ENCODE measurements at places on chromosomes 1 and 21.
A peak's percentile ranks its signal among the peaks of the same experiment; 100 is the strongest.

GRCh38 chr1:47230692-47231300 lies 1.2 kb downstream of the TAL1 start:
- no peak for DNase-seq

GRCh38 chr1:1536019-1536937 lies 4.1 kb downstream of the TMEM240 start:
- DNase-seq: no peak

- DNase-seq: no peak
Measured at GRCh38 chr21:17554679-17555465, 42.0 kb downstream of the CXADR start.

DNA sequence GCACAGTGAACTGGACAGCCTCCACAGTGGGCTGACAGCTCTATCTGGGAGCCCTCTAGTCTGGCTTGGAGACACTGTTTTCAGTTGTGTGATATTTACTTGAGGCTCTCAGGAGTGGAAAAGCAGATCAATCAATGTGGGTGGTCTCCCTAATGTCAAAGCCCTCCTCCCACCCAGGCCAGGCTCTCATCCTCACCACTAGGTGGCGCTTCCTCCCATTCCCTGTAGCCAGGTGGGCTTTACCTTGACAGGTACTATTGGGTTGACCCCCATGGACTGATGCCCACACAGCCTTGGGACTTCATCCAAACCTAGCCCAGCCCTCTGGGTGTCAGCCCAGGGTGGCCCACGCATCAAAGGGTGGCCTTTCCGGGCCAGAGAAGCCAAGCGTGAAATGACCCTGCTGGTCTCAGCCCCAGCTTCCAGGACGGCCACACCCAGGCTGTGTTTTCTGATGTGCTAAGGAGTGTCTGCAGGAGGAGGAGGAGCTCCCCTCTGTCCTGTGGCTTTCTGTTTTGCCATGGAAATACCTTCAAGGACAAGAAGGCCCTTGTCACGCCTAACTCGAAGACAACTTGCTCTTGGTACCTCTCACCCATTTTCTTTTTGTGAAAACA lies 54.0 kb downstream of the CLIC6 start:
- DNase-seq: peak; percentile 34

- DNase-seq: peak; percentile 46
Measured at GRCh38 chr1:41641475-41641814, 157.0 kb upstream of the EDN2 start.

- DNase-seq: no peak
Measured at GRCh38 chr1:78871249-78871648, 135.3 kb downstream of the ADGRL4 start.

DNA sequence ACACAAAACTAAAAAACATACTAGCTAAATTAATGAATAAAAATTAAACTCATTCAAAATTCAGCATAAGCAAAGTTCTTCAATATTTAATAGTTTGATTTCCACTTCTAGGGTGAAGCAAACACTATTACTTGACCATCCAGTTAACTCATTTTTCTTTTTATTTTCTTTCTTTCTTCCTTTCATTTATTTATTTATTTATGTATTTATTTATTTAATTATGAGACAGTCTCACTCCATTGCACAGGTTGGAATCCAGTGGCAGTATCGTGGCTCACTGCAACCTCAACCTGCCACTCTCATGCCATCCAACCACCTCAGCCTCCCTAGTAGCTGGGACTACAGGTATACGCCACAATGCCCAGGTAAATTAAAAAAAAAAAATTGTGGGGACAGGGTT lies 2069.5 kb downstream of the NCAM2 start:
- DNase-seq: no peak

DNA sequence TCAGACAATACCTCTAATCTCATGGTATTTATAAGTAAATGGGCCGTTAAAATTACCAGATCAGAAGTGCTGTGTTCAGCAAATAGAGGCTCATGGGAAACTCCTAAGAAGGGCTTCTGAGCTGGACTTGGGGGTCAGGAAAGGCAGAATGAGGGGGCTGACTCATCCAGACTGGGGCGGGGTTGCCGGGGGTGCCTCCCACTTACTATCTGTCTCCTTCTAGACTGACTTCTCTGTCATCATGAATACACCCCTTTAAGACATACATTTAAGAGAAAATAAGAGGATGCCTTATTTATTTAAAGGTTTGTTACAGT lies 96.0 kb upstream of the ERRFI1 start:
- DNase-seq: no peak

GRCh38 chr1:27341525-27342252 lies at the start of gene SYTL1:
Gene SYTL1 (plus strand): TSS chr1:27342022. CDS start chr1:27345335, 3,313 bp downstream.
- peak; percentile 85 for DNase-seq

GRCh38 chr1:2101531-2101930 lies 51.3 kb downstream of the PRKCZ start:
- DNase-seq: no peak

DNA sequence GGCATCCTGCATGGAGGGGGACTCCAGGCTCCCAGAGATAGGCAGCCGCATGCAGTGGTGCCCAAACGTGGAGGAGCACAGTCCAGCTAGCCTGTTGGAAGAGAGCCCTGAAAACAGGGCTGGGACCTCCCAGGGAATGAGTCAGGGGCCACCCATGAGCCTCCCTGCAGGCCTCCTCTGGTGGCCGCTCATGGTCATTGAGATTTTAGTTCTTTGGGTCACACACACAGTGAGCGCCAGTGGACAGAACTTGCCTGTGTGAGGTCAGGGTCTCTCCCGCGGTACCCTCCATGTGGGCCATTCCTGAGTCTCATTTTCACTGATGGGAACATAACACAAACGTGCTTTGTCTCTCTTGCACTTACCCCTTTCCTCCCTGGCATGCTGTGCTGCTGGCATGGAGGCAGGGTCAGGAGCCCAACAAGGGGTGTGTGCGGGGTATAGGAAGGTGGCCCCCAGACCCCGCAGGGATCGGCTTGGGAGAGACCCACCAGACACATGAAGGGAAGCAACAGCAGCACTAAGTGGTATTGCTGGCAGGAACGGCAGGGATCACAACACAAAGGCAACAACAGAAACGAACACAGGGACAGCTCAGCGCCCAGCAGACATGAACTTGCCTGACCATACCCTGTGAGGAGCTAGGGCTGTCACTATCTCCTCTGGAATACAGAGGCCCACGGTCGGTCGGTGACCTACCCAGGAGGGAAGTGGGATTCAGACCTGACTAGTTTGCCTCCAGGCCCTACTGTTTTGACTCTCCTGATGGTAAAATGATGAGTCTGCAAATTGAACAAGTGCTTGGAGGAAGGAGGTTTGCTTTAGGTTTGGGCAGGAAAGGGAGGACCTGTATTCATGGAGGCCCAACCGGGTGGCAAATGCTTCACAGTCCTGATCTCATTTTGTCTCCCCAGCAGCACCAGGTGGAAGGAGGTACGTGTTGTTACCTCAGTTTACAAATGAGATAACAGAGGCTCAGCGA lies 31.8 kb downstream of the ABCG1 start:
- DNase-seq: no peak

GRCh38 chr21:43189936-43190335 lies 21.1 kb downstream of the CRYAA start:
- DNase-seq: no peak

DNA sequence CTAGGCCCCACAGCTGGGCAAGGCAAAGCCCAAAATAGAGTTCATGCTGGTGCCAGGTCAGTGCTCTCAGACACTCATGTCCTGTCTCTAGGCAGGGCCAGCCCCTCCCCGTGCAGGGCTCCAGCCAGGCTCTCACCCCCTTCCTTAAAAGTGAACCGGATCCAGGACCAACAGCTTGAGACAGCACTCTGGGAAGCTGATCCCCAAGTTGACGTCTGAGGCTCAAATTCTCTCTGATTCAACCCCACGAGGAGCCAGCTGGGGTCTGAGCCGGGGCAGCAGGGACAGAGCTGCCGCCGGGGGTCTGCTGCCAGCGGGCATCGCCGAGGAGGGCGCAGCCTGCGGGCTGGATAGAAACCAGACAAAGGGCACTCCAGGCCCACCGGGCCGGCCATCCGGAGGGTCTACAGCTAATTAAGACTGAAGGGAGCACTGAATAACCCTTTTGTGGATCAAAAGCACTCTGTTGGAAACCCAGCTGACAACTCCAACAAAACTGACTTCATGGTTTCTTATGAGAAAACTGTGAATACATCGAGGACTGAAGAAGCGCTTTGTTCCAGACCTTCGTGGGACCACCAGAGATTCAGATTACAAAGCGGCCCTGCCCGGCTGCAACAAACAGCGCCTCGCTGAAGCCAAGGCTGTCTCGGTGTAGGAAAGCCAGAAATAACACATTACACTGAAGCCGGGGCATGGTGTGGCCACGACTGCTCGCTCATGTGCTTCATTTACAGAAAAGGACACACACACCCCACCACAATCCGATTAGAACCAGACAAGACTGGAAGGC lies 95.8 kb downstream of the PSMG1 start:
- DNase-seq: no peak

DNA sequence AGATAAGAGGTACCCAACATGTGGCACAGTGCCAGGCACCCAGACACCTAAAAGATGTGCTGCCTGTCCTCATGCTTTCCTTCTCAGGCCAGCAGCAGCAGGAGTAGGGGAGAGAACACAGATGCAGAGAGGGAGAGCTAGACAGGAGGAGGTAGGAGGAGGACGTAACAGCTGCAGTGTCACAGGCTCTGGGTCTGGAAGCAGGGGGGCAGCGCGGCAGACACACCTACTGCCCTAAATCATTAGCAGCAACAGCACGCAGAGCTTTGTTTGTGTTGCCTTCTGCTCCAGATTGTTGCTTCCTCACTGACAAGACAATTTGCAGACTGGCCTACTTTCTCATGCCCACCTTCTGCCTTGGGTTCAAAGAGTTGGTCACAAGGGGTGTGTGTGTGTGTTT lies 196.7 kb upstream of the DAB1 start:
- DNase-seq: no peak

GRCh38 chr1:30650968-30651320 lies 72.4 kb downstream of the MATN1 start:
- no peak for DNase-seq

DNA sequence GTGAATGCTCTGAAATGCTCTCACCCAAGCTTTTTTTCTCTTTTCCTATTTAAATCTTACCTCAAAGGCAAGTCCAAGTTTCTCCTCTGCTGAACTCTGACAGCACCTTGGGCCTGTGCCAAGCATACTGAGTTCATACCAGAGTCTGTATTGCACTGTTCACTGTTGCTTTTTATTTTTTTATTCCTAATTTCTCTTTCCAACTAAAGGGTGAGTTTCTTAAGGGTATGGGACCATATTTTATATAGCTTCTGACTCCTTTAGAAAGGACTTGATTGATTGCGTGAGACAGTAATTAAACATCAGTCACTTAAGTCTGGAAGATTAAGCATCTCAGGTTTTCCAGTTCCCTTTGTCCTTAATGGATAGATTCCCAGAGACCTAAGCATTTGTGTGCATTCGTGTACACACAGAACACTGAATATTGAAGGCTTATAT lies 69.9 kb downstream of the CACHD1 start:
- no peak for DNase-seq

- no peak for DNase-seq
Measured at GRCh38 chr1:197342044-197342565, 74.1 kb downstream of the CRB1 start.

- DNase-seq: no peak
Measured at GRCh38 chr1:204093421-204093717, 20.5 kb downstream of the SOX13 start.

DNA sequence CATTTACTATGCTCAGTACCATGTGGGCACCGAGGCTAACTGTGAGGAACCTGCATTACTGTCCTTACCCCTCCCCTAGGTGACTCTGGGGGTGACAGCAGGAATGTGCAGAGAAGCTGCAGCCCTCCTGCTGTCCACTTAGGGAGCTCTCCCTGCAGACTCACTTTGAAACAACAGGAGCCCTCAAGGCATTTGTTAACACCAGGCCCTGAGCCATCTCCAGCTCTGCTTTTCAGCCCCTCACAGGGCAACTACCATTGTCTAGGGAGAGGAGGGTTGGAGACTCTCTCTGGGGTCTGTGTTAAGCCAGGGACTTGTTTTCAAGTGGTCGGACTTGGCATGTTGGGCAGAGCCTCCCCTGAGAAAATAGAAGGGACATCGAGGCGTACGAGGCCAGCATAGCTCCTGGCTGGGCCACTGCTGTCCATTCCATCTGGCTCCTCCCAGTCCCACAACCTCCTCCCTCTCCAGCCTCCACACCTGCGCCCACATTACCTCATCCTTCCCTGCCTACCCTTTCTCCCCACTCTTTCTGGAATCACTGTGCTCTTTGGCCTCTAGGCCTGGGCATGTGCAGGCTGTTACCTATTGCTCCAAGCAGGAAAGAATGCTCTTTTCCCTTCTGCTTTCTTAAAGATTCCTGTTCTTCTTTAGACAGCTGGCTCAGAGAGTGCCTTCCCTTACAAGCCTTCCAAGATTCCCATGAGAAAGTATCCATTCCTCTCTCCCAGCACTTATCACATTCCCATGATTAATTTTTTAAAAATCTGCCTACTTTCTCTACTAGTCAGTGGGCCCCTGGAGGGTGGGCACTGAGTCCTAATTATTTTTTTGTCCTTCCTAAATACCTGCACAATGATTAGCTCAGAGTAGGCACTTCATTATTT lies 102.7 kb upstream of the GCLM start:
- DNase-seq: no peak

DNA sequence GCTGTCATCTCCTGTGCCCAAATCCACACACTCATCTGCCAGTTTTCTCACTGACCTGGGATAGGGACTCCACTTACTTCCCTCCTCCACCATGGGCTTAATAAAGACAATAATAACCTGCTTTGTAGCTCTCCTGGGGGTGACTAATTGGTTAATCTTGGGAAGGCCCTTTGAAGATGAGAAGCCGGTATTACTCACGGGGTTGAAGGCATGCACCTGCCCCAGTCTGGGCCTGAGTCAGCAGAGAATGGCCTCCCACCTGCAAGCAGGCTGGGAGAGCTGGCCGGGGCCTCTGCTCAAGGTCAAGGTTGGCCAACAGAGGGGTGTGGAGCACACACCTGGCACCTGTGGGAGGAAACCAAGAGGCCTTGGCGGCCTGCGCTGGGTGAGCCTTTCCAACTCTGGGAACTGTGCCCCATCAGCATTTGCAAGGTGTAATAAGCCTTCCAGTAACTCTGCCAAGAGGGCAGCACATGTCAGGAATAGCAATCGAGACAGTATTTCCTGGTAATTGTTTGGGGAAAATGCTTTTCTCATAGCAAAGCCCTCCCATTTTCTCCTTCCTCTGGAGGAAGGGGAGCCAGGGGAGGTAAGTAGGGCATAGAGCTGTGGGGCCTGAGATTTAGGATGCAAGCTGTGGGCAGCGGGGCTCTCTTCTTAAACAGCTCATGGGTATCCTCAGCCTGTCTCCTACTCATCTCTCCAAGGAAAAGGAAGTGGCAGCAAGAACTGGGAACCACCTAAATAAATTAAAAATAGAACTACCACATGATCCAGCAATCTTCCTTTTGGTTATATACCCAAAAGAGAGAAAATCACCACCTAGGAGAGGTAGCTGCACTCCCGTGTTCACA lies 49.0 kb downstream of the TOMM20 start:
- DNase-seq: no peak

DNA sequence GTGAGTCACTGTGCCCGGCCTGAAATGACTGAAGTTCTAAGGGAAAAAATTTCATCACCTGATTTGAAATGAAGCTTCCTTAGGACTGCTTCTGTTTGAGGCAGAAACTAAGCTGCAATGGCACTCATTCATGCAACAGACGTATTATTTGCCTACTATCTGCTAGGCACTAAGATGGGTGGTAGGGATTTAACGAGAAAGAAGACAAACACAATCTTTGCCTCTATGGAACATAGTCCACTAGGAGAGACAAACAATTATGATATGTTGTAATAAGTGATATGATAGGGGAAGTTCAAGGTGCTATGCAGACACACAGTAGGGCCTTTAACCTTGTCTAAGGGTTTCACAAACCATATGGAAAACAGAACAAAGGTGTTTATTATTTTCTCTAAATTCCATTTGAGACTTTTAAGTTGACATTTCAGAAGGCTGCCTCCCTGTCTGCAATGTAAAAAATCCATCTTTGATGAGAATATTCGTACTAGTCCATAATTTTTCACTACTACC lies 11.3 kb downstream of the LIX1L start:
- DNase-seq: no peak
